ENCODE measurements at places on chromosomes 5 and 9. TPM values are rescaled to one million over a fixed set of nuclear protein-coding genes. Genes with fewer than 3 reads are reported as not detected.

COL15A1 gene
- total RNA-seq: 0.42 TPM

KCNMB1 gene
- not detected for total RNA-seq

GABRA1 gene
- not detected for total RNA-seq

CHSY3 gene
- not detected for total RNA-seq

N4BP3 gene
- 5.3 TPM for total RNA-seq

HMGCS1 gene
- 51.8 TPM for total RNA-seq

SPATA31C1 gene
- not detected for total RNA-seq

- no peak overlapping the region for H3K27ac ChIP-seq
- H3K4me3 ChIP-seq: no peak overlapping the region
- H3K27me3 ChIP-seq: no peaks in the 10 kb centered on the region
- H3K4me1 ChIP-seq: no peaks in the 10 kb centered on the region
Measured at GRCh38 chr5:21783074-21783679, 1070.0 kb downstream of the CDH12 start.

DNA sequence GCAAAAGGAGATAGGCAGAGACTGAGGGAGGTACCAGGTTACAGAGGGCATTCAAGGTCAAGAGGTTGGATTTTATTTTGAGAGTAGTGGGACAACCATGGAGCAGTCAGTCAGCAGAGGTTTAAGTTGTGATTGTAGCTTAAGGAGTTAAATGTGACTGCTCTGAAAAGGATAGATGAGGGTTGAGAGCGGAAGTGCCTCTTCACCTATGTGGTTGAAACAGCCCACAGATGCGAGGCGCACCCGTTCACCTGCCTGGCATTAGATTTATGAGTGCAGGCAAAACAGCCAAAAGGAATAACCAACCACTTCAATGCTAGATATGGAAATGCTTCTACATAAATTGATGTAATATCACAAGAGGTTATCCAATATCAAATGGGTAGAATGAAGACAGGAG, 8.4 kb downstream of the ZNF474 start:
- no peak overlapping the region for H3K27ac ChIP-seq
- H3K4me1 ChIP-seq: peaks cover 9% of the 10 kb centered on the region
- no peak for DNase-seq
- no peak overlapping the region for H3K4me3 ChIP-seq

GRCh38 chr9:29844251-29844650, 2271.0 kb upstream of the C9orf72 start:
- no peak overlapping the region for H3K4me3 ChIP-seq
- H3K27me3 ChIP-seq: no peaks in the 10 kb centered on the region
- H3K36me3 ChIP-seq: no peaks in the 10 kb centered on the region
- DNase-seq: no peak
- no peak overlapping the region for H3K27ac ChIP-seq

- H3K4me1 ChIP-seq: peaks cover 3% of the 10 kb centered on the region
- H3K27ac ChIP-seq: no peak overlapping the region
- H3K27me3 ChIP-seq: peaks cover 65% of the 10 kb centered on the region
- H3K36me3 ChIP-seq: no peaks in the 10 kb centered on the region
- no peak for DNase-seq
Measured at GRCh38 chr5:142551338-142552067, 134.4 kb downstream of the FGF1 start.

- no peak for DNase-seq
- H3K27me3 ChIP-seq: no peaks in the 10 kb centered on the region
- no peak overlapping the region for H3K27ac ChIP-seq
- H3K4me1 ChIP-seq: peaks cover 20% of the 10 kb centered on the region
- no peak overlapping the region for H3K4me3 ChIP-seq
- H3K36me3 ChIP-seq: peaks cover 26% of the 10 kb centered on the region
Measured at GRCh38 chr9:71916834-71917534, 5.5 kb downstream of the C9orf85 start.

DNA sequence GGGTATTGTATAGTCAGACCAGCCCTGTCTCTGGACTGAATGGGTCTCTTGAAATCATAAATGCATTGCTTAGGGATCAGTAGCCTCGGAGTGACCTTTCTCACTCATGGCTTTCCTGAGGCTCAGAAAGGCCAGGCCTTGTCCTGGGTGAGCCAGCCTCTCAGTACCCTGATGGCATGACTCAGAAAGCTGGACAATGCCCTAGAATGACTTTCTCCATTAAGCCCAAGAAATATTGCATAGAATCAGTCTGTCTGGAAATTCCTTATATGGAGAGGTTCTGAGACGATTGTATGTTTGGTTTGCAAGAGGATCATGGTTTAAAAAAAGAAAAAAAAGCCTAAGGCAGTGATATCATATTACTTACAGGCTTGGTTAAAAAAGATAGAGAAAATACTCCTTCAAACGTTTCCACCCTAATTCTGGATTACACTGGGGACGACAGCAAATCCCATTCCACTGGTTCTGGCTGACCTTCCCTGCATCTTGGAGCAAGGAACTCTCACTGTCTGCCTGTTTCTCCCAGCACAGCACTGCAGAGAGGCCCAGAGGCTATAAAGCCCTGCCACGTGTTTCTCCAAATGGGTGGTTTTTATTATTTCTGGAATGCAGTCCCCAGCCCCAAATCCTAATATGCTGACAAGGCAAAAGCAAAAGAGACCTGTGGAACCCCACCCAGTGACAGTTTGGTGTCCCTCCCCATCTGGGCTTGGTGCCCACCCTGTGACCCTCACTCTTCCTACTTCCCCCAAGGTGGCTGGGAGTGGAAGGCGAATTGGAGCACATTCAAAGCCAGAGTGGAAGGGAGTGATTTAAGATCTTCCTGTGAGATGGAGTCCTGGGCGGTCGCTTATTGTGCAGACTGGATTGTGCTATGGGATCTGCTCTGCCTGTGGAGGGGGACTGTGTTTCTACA, 34.4 kb downstream of the MAP1B start:
- no peak for DNase-seq
- no peak overlapping the region for H3K4me3 ChIP-seq
- peaks cover 8% of the 10 kb centered on the region for H3K4me1 ChIP-seq
- H3K27ac ChIP-seq: no peak overlapping the region
- H3K27me3 ChIP-seq: peaks cover 33% of the 10 kb centered on the region

- DNase-seq: no peak
- H3K4me1 ChIP-seq: peaks cover 7% of the 10 kb centered on the region
- H3K27me3 ChIP-seq: peaks cover 27% of the 10 kb centered on the region
- no peak overlapping the region for H3K4me3 ChIP-seq
Measured at GRCh38 chr5:1651971-1652872, 128.5 kb upstream of the LPCAT1 start.

- peaks cover 7% of the 10 kb centered on the region for H3K36me3 ChIP-seq
- no peak overlapping the region for H3K4me3 ChIP-seq
- H3K27me3 ChIP-seq: no peaks in the 10 kb centered on the region
- DNase-seq: no peak
Measured at GRCh38 chr9:101574731-101575333, 19.9 kb downstream of the PPP3R2 start.

DNA sequence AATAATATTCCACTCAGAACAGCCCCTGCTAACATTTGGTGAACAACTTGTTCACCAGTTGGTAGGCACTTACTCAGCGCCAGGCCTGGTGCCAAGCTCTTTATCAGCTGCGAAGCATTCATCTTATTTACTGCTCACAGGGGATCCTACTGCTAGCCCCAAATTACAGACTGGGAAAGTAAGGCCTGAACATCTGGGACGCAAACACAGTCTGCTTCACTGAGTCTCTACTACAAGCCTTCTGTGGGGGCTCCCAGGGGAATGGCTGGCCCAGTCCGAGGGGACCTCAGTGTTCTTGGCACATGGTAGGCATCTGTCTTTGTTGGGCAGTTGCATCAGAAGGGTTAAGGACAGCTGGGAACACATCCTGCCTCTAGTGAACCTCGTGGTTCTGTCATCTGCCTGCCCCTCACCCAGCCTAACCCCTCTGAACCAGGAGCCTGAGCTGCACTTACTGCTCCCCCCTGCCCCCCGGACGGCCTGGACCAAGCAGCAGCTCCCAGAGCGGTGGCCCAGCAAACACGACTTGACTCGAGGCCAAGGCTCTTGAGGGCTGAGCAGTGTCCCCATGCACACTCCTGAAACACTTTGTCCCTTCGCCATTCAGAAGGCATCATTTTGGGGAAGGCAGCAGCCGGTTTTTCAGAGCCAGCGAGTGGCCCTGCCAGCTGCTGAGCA, at the start of gene PHYHD1:
Gene PHYHD1, plus strand, starts transcription at position 602 of the 678 bp plus-strand sequence. CDS start 1,342 bp downstream, outside the sequence.
- H3K4me1 ChIP-seq: no peaks in the 10 kb centered on the region
- H3K27ac ChIP-seq: peak within 1 kb of the TSS; percentile 21
- no peak within 1 kb of the TSS for H3K4me3 ChIP-seq
- peaks cover 13% of the 10 kb centered on the region for H3K36me3 ChIP-seq
- DNase-seq: no peak
- H3K27me3 ChIP-seq: no peaks in the 10 kb centered on the region

GRCh38 chr9:121888438-121888775, 204.7 kb downstream of the TTLL11 start:
- H3K27me3 ChIP-seq: peaks cover 8% of the 10 kb centered on the region
- H3K27ac ChIP-seq: no peak overlapping the region
- H3K4me3 ChIP-seq: no peak overlapping the region
- H3K4me1 ChIP-seq: peaks cover 19% of the 10 kb centered on the region
- DNase-seq: no peak

GRCh38 chr9:129256959-129257713, 79.1 kb upstream of the IER5L start:
- H3K27ac ChIP-seq: no peak overlapping the region
- H3K27me3 ChIP-seq: peaks cover 18% of the 10 kb centered on the region
- DNase-seq: peak; percentile 17

GRCh38 chr5:38417658-38418017, 138.8 kb downstream of the LIFR start:
- no peak overlapping the region for H3K27ac ChIP-seq
- no peak for DNase-seq
- H3K36me3 ChIP-seq: no peaks in the 10 kb centered on the region
- no peaks in the 10 kb centered on the region for H3K4me1 ChIP-seq
- H3K27me3 ChIP-seq: peaks cover 29% of the 10 kb centered on the region

DNA sequence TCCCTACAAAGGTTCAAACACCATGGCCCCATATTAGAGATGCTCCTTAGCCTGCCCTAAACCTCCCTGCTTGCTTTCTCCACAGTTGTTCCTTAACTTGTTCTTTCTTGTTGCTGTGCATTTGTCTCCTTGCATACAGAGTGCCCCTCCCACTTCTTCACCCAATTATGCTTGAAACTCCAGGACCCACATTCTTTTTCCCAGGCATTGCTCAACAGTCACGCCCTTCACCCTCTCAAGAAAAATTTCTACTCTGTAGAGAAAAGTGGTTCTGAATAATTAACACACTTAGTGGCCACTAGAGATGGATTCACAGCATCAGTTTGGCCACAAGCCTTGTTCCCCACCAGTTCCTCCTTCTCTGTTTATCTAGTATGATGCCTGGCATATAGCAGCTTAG, 57.7 kb downstream of the NREP start:
- no peaks in the 10 kb centered on the region for H3K36me3 ChIP-seq
- peaks cover 10% of the 10 kb centered on the region for H3K4me1 ChIP-seq
- no peak for DNase-seq
- H3K4me3 ChIP-seq: no peak overlapping the region
- no peak overlapping the region for H3K27ac ChIP-seq

GRCh38 chr9:96607971-96608370, 11.7 kb downstream of the CDC14B start:
- no peaks in the 10 kb centered on the region for H3K36me3 ChIP-seq
- H3K4me1 ChIP-seq: peaks cover 1% of the 10 kb centered on the region
- H3K27ac ChIP-seq: no peak overlapping the region
- DNase-seq: no peak
- no peak overlapping the region for H3K4me3 ChIP-seq

GRCh38 chr9:133056533-133056932, 5.2 kb upstream of the CEL start:
- H3K27me3 ChIP-seq: no peaks in the 10 kb centered on the region
- H3K27ac ChIP-seq: peak overlapping the region; percentile 51

DNA sequence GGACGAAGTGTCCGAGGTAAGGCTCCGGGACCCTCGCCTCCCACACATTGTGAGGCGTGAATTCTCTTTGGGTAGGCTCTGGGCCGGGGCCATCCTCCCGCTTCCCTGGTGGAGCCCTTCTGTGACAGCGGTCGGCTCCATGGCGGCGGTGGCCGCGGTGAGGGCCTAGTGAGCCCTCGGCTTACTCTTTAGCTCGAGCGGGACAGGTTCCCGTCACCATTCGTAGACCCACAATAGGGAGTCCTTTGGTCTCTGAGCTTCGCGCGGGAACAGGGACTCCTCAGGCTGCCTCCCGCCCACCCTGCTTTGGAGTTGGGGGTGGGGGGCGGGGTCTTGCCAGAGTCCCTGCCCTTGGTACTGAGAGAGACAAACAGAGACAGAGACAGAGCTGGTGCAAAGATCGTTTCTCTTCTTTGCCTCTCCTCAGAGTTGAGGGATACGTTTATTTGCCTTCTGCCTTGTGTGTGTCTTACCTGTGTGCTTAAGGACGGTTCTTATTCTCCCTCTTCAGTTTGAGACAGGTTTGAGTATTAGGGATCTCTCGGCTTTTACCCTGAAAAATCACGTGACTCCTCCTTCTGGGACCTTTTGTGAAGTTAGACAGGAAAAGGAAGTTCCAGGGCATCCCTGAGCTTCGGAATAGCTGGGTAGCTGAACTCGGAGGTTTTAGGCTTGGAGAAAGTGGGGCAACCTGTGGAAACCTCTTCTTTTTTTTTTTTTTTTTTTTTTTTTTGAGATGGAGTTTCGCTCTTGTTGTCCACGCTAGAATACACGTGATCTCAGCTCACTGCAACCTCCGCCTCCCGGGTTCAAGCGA, 833 bp downstream of the ANKHD1 start:
- H3K27me3 ChIP-seq: no peaks in the 10 kb centered on the region
- peaks cover 13% of the 10 kb centered on the region for H3K36me3 ChIP-seq
- peaks cover 28% of the 10 kb centered on the region for H3K4me1 ChIP-seq
- H3K27ac ChIP-seq: no peak overlapping the region
- DNase-seq: peak; percentile 75

DNA sequence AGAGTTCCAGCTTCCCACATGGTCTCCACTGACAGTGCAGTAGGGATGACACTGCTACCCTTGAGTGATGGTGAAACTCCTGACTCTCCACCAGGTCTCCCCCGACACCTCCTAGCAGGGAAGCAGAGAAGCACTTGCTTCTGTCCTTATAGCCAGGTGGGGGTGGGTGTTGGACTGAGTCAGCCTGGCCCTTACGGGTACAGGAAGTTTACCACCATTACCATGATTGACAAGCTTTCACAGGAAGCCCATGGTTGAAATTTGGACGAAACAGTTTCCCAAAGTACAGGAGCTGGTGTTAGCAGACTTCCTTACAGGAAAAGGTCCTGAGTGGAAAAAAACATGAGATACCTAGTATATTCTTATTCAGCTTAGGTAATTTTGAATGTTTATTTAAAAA, 3.1 kb upstream of the FBXL7 start:
- H3K27ac ChIP-seq: no peak overlapping the region
- H3K4me3 ChIP-seq: no peak overlapping the region
- H3K4me1 ChIP-seq: no peaks in the 10 kb centered on the region
- DNase-seq: no peak
- H3K36me3 ChIP-seq: no peaks in the 10 kb centered on the region
- H3K27me3 ChIP-seq: peaks cover 31% of the 10 kb centered on the region

GRCh38 chr9:91913986-91914385, 36.0 kb downstream of the ROR2 start:
- H3K36me3 ChIP-seq: no peaks in the 10 kb centered on the region
- H3K27ac ChIP-seq: no peak overlapping the region
- no peak overlapping the region for H3K4me3 ChIP-seq
- DNase-seq: no peak

Data from activated naive CD8-positive, alpha-beta T cell treated with anti-CD3 and anti-CD28 coated beads, Interleukin-2, amount 10 ng/mL, durations not matched to agents 7 days and 5 days (primary cell).